Activated CD4-positive, alpha-beta T cell treated with anti-CD3 and anti-CD28 coated beads, Interleukin-2, Interleukin-6, amounts not matched to agents 100 ng/mL and 50 ng/mL, durations not matched to agents 16 hours and 8 hours (primary cell): ENCODE measurements at places on chromosomes 4 and X.
A peak's percentile ranks its signal among the peaks of the same experiment; 100 is the strongest.

- no peak for DNase-seq
Measured at GRCh38 chrX:68403038-68403437, 30.3 kb downstream of the OPHN1 start.

DNA sequence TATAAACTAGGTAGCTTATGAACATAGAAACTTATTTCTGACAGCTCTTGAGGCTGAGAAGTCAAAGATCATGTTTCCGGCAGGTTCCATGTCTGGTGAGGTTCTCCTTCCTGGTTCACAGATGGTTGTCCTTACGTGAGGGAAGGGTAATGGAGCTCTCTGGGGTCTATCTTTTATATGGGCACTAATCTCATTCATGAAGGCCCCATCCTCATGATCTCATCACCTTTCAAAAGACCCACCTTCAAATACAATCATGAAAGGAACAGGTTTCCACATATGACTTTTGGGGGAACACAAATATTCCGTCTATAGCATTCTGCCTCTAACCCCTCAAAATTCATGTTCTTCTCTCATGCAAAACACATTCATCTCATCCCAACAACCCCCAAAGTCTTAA is 264.7 kb downstream of the PTTG2 start:
- DNase-seq, result no peak

DNA sequence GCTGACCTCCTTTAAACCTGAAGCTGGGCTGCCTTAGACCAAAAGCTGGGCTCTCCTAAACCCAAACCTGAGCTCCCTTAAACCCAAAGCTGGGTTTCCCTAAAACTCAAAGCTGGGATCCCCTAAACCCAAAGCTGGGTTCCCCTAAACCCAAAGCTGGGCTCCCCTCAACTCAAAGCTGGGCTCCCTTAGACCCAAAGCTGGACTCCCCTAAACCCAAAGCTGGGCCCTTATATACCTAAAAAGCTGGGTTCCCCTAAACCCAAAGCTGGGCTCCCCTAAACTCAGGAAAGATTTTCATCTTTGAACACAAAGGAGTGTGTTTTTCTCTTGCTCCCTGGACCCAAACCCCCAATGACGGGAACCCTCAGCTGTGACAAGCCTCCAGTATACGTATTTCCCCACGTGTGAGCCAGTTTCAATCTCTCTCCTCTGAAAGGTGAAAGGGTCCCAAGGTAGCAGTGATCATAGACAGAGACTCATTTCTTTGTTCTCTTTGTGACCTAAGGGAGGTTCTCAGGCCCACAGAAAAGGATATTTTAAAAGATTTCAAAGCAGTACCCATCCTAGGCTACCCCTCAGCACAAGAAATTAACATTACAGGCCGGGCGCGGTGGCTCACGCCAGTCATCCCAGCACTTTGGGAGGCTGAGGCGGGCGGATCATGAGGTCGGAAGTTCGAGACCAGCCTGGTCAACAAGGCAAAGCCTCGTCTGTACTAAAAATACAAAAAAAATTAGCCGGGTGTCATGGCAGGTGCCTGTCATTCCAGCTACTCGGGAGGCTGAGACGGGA is 31.3 kb upstream of the ASMTL start:
- no peak for DNase-seq

DNA sequence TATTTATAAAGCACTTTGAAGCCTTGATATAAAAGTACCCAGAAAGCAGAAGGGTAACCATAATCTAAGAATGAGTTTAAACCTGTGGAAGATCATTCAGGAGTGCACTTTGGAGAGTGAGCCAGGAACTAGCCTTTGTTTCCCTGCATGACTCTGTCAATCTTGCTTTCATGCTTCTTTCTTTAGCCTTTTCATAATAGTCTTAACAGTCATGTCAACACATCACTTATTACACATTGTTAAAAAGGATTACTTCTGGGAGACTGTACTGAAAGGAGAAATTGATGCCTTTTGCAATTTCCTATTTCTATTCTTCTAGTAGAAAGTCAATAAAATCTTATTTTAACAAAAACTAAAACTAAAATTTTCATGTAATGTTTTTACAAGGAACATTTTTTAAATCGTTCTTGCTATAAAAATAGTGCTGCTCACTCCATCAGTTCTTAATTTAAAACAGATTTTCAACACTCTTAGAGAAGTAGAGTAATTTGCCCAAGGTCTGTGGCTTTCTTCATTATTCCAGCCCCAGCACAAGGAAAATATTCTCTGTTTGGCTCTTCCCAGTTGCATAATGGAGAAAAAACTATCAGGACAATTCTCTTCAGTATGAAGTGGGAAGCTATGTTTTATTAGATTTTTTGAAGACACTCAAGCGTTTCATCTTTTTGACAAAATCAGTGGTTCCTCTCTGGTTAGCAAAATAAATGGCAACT is 35.4 kb upstream of the SPP1 start:
- DNase-seq, result no peak

GRCh38 chr4:75629239-75629638 is 1.1 kb downstream of the CDKL2 start:
- no peak for DNase-seq

- DNase-seq, result peak; percentile 49
Measured at GRCh38 chr4:145808848-145809512, 129.0 kb downstream of the C4orf51 start.

GRCh38 chr4:139704915-139705485 is 39.4 kb downstream of the MGST2 start:
- no peak for DNase-seq

DNA sequence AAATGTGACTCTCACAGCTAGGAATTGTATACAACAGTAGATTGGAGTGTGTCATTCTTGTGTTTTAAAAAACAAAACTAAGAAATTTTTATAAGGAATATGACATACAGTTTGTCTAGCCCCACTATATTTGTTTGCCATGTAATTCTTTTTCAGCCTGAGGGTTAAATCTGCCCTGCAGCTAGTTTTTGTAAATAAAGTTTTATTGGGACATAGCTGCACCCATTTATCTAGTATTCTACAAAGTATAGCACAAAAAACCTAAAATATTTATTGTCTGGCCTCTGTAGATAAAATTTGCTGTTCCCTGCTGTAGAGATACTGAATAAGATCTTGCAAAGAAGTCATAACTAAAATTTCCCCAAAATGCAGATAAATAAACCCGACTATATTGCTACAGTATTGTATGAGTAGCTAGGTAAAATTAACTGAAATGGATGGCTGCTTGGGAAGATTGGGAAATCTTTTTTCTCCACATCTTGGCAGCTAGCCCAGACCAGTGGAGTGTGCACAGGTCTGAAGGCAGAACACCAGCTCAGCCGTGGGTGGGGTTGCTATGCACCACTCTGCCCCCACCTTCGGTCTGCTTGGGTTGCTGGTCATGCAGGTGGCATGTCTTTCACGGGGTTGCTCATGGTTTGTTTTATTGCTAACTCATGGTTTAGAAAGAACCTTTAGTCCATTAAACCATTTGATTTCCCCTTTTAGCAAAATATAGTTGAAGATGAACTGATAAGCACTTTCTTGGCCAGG is 127.9 kb downstream of the KLHL8 start:
- DNase-seq, result no peak

DNA sequence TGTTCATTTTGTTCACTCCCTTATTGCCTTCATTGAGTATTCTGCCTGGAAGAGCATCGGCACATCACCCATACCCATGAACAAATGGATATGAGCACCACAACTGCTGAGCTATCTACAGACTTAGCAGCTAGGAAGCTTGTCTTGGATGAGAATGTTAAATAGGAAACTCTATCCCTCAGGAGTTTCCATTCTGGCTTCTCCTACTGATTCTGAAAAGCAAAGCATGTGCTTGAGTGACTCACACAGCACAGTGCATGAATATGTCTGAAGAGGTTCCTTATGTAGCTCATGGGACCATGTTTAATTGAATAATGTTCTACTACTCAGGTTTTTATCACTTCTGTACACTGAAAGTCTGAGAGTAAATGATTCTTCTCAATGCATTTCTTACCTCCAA is 57.3 kb upstream of the MXRA5 start:
- DNase-seq, result no peak

DNA sequence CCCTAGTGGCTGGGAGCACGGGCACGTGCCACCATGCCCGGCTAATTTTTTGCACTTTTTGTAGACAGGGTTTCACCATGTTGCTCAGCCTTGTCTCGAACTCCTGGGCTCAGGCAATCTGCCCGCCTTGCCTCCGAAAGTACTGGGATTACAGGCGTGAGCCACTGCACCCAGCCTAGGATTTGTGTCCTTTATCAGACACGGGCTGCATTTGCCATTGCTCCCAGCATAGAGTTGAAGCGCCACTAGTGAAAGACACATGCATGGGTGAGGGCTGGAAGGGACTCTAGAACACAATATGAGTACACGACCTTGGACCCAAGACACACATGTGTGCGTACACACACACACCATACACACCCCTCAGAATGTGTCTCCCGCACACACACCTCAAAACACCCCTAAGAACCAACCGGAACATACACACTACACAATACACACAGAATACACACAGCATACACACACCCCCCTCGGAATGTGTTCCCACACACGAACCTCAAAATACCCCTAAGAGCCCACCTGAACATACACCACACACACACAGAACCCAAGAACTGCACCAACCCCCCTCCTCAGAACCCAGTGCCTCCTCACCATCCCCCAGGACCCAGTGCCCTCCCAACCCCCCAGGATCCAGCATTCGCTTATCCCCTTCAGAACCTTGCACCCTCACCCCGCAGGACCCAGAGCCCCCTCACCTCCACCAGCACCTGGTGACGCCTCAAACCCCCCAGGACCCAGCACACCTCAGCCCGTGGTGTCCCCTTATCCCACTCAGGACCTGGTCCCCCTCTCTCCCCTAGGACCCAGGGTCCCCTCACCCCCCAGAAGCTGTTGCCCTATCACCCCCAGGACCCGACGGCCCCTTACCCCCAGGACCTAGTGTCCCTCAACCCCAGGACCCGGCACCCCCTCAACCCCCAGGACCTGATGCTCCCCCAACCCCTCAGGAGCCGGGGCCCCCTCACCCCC is 1.0 kb downstream of the TNIP2 start:
- DNase-seq, result no peak

DNA sequence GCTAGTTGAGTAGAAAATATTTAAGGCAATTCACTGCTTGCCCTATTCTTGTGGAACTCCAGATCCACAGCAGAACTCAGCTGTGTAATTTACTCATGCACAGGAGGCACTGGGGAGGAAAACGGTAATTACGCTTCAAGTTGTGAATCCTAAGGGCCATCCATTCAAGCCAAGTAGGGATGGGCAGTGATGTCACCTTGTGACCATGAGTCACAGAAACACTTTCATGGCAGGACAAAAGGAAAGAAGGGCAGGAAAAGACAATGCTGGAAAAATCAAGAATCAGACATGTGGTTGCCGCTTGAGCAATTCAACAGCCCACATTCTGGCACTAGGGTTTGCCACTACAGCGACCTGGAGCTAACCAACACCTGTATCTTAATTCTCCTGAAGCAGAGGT is 1.4 kb downstream of the PAQR3 start:
- no peak for DNase-seq

DNA sequence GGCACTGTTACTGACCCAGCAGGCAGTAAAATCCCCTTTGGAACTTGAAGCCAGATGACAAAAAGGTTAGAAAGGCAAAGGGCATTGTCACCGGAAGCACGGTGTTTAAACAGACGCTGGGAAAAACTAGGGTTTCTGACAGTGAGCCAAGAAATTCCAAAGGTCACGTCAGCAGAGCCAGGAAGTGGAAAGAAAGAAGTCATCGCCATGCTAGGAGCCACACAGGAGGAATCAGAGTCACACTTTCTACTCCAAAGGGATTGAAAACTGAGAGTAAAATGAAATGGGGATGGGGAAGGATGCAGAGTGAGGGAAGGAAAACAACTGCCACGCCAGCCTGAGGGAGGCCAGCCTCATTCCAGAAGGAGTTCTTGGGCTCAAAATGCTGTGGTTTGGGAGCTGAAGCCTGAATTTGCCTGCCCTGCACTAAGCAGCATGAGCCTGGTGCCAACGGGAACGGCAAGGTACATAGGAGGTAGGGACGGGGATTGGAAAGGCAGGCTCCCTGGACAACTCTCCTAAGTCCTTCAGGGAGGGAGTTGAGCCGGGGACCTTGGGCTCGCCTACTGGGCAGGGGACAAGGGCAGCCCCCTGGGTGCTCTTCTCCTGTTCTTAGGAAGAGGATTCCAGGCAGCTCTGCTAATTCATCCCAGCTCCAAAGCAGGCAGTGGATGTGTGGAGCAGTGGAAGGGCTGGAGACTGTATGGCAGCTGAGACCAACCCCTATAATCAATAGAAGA is 66.8 kb downstream of the SOWAHB start:
- DNase-seq, result no peak

DNA sequence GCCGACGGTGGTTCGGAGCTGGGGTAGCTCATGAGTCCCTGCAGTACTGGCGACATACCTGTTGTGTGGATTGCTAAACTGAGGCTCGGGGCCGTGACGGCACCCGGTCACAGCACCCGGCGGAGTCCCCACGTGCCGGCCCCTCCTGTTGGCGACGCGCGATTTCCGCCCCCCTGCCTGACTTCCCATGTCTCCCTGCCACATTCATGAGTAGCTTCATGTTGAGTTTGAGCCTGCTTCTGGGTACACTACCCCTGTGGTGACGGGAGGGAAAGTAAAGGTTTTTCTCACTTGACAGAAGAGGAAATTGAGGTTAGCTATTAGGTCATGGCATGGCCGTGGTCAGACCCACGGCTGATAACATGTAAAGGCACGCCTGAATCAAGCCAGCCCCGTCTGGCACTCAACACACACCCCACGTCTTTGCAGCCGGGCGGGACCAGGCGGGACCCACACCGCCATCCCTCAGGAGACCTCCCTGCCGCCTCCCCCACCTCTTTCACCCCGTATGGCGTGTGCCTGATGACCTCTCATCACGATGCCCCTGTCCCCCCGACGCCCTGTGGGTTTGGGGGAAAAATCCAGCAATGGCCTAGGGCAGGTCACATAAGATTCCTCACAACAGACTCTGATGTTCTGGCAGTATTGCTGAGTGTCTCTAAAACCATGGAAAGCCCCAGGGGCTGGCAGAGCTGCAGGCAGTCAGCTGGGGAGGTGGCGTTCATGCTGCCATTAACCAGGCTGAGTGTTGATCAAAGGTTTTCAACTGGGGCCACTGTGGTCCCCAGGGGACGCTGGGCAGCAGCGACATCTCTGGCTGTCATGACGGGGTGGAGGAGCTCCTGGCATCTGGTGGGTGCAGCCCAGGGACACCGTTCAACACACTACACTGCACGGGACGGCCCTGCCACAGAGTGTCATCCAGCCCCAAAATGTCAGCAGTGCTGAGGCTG is 29.2 kb downstream of the P2RY8 start:
- DNase-seq, result peak; percentile 48

- no peak for DNase-seq
Measured at GRCh38 chr4:148116264-148116663, 325.9 kb downstream of the NR3C2 start.

- DNase-seq, result no peak
Measured at GRCh38 chr4:76822303-76822702, 75.6 kb downstream of the SOWAHB start.

GRCh38 chr4:1410491-1411325 is 4.5 kb upstream of the NKX1-1 start:
- DNase-seq, result peak; percentile 55

DNA sequence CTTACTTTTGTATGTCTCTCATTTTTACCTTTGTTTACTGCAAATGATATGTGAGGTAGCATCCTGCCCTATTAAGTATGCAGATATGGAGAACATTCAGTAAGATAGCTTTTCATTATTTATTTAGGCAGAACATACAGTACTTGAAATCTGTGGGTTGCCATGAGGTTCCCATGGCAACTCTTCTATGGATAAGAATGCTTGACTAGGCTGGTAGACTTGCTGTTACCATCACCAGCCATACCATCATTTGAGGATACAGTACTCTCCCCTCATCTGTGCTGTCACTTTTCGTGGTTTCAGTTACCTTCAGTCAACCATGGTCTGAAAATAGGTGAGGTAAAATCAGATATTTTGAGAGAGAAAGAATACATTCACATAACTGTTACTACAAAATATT is 56.7 kb downstream of the NAF1 start:
- DNase-seq, result no peak
